AG10803 (cell line): ENCODE measurements at places on chromosomes 4 and X.

GRCh38 chr4:55920571-55920970, 28.2 kb upstream of the CEP135 start:
- peak; percentile 9 for DNase-seq

DNA sequence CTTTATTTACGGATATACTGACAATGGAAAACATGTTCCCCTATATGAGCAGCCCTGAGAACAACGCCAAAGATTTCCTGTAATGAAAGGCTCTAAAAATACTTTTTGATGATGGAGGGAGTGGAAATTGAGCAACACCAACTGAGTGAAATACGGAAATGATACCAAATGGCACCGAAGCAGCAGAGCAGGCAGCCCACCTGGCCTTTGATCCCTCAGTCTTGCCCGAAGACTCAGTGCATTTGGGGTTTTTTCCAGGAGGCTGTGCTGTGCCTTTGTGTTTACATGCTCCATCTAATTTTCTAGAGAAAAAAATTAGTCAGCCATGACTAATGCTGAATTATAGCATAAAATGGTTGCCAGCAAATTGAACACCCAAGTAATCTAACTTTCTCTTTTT, 169.9 kb upstream of the RBPJ start:
- no peak for DNase-seq

- DNase-seq = no peak
Measured at GRCh38 chr4:87824352-87824751, 8.4 kb upstream of the MEPE start.

DNA sequence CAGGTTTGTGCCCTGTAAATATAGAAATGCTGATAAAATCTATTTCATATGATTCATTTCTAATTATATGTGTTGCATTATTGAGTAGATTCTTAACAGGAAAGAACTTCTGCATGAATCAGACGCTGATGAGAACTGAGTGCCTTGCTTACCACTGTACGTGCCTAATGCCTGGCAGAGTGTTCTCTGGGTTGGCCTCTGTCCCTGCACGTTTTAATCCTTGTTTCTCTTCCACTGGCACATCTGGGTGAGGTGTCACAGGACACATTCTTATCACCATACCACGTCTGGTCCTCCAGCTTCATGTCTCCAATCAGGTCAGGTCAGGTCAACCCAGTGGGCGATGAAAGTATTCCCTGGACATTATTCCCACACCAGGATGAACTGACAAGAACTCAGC, 53.6 kb downstream of the KLF3 start:
- peak; percentile 91 for DNase-seq

- DNase-seq = no peak
Measured at GRCh38 chrX:18992829-18993228, 8.9 kb upstream of the PHKA2 start.

GRCh38 chr4:31022702-31023101, 302.5 kb downstream of the PCDH7 start:
- no peak for DNase-seq

DNA sequence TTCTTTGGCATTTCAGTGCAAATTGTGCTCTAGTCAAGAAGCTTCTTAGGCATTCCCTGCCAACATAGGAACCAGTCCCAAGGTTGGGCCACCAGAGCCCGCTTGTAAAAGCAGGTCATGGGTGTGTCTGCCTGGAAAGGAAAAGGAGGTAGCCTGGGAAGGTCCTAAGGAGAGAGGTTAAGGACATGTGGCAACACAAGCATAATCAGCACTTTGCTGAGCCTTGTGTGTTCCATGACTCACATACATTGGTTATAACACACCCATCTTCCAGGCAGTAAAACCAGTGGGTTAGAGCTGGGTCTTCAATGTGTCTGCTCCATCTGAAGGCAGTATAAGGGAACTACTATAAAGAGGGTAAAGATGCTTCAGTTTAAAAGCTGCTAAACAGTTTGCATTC, 165.0 kb downstream of the FHIP1A start:
- DNase-seq = no peak
